Natural killer cell (primary cell): ENCODE measurements at places on chromosomes 6 and 20.

- DNase-seq, result no peak
- peaks cover 29% of the 10 kb centered on the region for H3K4me1 ChIP-seq
- H3K27ac ChIP-seq, result no peak overlapping the region
- H3K27me3 ChIP-seq, result no peaks in the 10 kb centered on the region
- no peak overlapping the region for H3K4me3 ChIP-seq
Measured at GRCh38 chr20:46206992-46207549, 89.0 kb downstream of the CD40 start.

GRCh38 chr6:151338651-151339200 is 52.6 kb downstream of the ZBTB2 start:
- H3K27me3 ChIP-seq, result no peaks in the 10 kb centered on the region
- DNase-seq, result no peak
- H3K36me3 ChIP-seq, result no peaks in the 10 kb centered on the region
- no peak overlapping the region for H3K4me3 ChIP-seq
- peaks cover 2% of the 10 kb centered on the region for H3K4me1 ChIP-seq

- H3K4me1 ChIP-seq, result no peaks in the 10 kb centered on the region
- no peaks in the 10 kb centered on the region for H3K36me3 ChIP-seq
- no peak overlapping the region for H3K27ac ChIP-seq
- H3K27me3 ChIP-seq, result no peaks in the 10 kb centered on the region
- H3K4me3 ChIP-seq, result no peak overlapping the region
Measured at GRCh38 chr6:164694386-164694785, 615.0 kb downstream of the C6orf118 start.

GRCh38 chr20:32855387-32855786 is 3.3 kb upstream of the EFCAB8 start:
- DNase-seq, result no peak
- H3K27me3 ChIP-seq, result no peaks in the 10 kb centered on the region

GRCh38 chr20:20685635-20686034 is 26.8 kb downstream of the RALGAPA2 start:
- no peak overlapping the region for H3K4me3 ChIP-seq
- H3K4me1 ChIP-seq, result peaks cover 15% of the 10 kb centered on the region
- DNase-seq, result no peak
- no peak overlapping the region for H3K27ac ChIP-seq

GRCh38 chr6:112007254-112007653 is 46.6 kb upstream of the CCN6 start:
- H3K4me3 ChIP-seq, result no peak overlapping the region
- peaks cover 5% of the 10 kb centered on the region for H3K4me1 ChIP-seq
- no peak for DNase-seq
- H3K36me3 ChIP-seq, result no peaks in the 10 kb centered on the region
- H3K27me3 ChIP-seq, result no peaks in the 10 kb centered on the region
- no peak overlapping the region for H3K27ac ChIP-seq

DNA sequence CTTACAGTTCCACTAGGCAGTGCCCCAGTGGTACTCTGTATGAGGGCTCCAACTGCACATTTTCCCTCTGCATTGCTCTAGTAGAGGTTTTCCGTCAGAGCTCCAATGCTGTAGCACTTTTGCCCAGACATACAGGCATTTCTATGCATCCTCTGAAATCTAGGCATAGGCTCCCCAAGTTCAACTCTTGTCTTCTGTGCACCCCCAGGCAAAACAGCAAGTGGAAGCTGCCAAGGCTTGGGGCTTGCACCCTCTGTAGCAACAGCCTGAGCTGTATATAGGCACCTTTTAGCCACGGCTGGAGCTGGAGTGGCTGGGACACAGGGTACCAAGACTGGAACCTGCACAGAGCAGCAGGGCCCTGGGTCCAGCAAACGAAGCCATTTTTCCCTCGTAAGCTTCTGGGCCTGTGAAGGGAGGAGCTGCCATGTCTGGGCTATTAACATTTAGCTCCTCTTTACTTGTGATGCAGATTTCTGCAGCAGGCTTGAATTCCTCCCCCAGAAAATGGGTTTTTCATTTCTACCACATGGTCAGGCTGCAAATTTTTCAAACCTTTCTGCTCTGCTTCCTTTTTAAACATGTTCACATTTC is 596.2 kb upstream of the ADGRB3 start:
- no peaks in the 10 kb centered on the region for H3K27me3 ChIP-seq
- no peak for DNase-seq
- H3K27ac ChIP-seq, result no peak overlapping the region
- no peaks in the 10 kb centered on the region for H3K4me1 ChIP-seq
- no peaks in the 10 kb centered on the region for H3K36me3 ChIP-seq

DNA sequence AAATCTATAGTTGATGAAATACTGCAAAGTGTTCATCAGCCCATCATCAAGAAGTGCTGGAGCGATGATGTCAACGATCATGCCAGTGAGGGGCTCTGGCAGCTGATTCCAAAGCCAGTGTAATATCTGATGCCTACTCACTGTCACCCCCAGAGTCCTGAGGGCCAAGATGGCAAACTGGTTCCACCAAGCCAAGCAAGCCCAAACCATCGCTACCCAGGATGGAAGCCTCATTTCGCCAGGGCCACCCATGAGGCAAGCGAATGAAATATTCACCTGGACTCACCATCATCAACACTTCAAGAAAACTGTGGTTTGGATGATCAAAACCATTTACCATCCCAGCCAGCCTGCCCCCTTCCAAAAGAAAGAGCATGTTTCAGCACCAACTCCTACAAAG is 76.5 kb downstream of the GNAS-AS1 start:
- no peaks in the 10 kb centered on the region for H3K4me1 ChIP-seq
- H3K36me3 ChIP-seq, result no peaks in the 10 kb centered on the region
- DNase-seq, result no peak
- no peak overlapping the region for H3K27ac ChIP-seq
- H3K4me3 ChIP-seq, result no peak overlapping the region
- H3K27me3 ChIP-seq, result no peaks in the 10 kb centered on the region

DNA sequence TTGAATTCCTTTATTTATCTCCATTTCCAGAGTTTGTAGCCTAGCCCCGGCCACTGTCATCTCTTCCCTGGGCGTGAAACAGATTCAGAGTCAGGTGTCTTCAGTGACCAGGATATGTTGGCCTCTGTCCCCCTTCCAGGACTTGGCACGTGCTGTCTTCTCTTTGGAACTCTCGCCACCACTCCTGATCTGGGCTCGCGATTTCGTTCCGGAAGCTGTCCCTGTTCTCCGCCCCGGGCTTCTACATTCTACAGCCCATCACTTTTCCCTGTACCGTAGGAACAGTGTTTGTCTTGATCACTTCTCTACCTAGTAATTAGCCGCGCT is 739 bp downstream of the GSS start:
- H3K27ac ChIP-seq, result peak overlapping the region; percentile 65
- H3K27me3 ChIP-seq, result no peaks in the 10 kb centered on the region

- H3K36me3 ChIP-seq, result no peaks in the 10 kb centered on the region
- no peaks in the 10 kb centered on the region for H3K4me1 ChIP-seq
- DNase-seq, result no peak
- no peak overlapping the region for H3K4me3 ChIP-seq
Measured at GRCh38 chr20:20411402-20411801, 43.5 kb downstream of the INSM1 start.

DNA sequence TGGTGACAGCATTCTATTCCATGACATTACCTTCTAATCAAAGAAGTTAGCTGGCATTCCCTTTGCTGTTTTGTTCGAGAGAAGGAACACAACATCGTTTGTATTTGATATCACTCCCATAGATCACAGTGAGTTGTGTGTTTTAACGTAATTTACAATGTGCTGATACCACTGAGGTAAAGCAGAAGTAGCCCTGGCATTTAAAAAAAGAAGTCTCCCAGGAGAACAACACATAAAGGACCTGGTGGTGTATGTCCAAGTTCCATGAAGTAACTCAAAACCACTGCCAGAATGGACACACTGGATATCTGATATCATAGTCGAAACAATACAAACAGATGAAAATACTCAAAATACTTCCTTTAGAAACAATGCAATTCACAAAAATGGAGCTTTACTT is 351.7 kb downstream of the RNGTT start:
- peaks cover 11% of the 10 kb centered on the region for H3K36me3 ChIP-seq
- H3K27ac ChIP-seq, result no peak overlapping the region
- no peaks in the 10 kb centered on the region for H3K4me1 ChIP-seq
- DNase-seq, result no peak
- no peak overlapping the region for H3K4me3 ChIP-seq

GRCh38 chr20:47066484-47067270 is 172.0 kb downstream of the EYA2 start:
- H3K27me3 ChIP-seq, result no peaks in the 10 kb centered on the region
- DNase-seq, result no peak
- H3K4me1 ChIP-seq, result no peaks in the 10 kb centered on the region
- no peaks in the 10 kb centered on the region for H3K36me3 ChIP-seq
- no peak overlapping the region for H3K4me3 ChIP-seq

DNA sequence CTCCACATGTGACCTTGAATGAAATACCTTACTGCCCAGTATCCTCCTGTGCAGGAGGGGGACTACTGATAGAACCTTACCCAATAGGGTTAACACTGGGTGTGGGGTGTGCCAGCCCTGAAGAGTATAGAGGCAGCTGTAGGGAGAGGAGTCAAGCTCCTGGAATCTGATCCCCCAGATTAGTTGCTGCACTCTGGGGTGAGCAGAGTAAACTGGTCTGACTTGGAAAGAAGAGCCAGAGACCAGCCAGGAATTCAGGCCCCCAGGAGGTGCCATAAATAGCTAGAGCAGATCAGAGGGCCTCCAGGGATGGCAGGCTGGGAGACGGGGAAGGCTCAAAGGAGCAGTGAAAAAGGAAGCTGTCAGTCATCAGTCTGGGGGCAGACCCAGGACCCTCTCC is 3.5 kb upstream of the APOBEC2 start:
- DNase-seq, result no peak
- H3K4me3 ChIP-seq, result no peak overlapping the region
- peaks cover 13% of the 10 kb centered on the region for H3K4me1 ChIP-seq
- H3K27ac ChIP-seq, result no peak overlapping the region
- H3K27me3 ChIP-seq, result no peaks in the 10 kb centered on the region

- no peak for DNase-seq
- H3K4me3 ChIP-seq, result peak overlapping the region; percentile 21
- H3K27ac ChIP-seq, result peak overlapping the region; percentile 92
- H3K4me1 ChIP-seq, result peaks cover 12% of the 10 kb centered on the region
- no peaks in the 10 kb centered on the region for H3K36me3 ChIP-seq
- H3K27me3 ChIP-seq, result no peaks in the 10 kb centered on the region
Measured at GRCh38 chr6:149140137-149140909, 177.2 kb upstream of the TAB2 start.

DNA sequence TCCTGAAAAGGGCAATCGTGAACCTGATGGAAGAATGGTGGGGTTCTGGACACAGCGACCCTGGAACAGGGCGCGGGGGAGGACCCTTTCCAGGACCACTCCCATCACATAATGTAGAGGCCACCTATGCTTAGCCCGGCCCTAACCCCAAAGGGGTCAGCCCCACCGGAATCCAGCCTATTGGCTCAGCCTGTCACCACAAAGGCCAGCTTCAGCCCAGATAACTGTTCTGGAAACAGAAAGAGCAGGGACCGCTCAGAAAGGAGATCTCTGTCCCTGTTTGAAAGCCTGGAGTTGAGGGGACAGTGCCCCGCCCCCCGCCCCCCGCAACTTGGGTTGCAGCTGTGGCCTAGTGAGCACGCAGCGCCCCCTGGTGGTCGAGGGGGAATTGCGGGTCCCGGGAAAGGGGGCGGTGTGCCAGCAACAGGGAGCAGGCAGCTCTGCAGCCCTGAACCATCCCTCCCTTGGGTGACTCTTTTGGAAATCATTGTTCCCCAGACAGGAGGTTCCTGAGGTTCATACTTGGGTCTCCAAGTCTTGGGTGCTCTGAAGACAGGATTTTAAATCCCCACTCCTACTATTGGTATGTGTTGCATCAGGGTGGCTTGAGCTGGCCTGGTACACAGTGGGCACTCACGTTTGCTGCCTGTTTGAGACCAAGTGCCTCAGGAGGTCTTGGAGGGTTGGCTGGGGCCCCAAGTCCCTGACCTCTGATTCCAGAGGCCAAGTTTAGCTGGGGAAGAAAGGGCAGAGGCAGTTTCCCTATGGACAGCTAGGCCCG is 1.5 kb downstream of the SIGLEC1 start:
- H3K27ac ChIP-seq, result no peak overlapping the region
- peaks cover 6% of the 10 kb centered on the region for H3K4me1 ChIP-seq
- no peaks in the 10 kb centered on the region for H3K36me3 ChIP-seq

DNA sequence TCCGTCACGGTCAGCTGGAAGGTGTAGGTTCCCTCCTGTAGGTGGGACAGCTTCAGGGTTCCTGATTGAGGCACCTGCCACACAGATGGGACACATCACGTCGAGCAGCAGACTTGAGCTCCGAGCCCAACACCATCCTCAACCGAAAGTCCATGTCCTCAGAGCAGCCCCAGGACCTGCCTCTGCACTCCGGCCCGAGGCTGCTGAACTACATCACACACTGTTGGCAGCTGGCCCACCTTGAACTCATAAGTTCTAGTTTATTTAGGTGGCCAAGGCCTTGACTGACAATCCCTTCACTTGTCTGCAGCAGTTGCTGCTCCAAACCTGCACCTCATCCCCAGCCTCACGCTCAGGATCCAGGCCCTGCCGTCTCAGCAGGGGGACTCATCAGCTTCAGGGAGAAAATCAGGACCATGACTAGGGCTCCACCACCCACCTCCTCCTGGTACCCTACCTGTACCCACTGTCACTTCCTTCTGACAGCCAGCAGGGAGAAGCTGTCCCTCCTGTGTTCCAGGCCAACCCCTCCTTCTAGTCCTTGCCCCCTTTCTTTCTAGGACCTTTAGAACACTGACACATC is 21.0 kb downstream of the LRP11 start:
- no peak overlapping the region for H3K27ac ChIP-seq
- H3K36me3 ChIP-seq, result no peaks in the 10 kb centered on the region
- no peaks in the 10 kb centered on the region for H3K27me3 ChIP-seq
- no peaks in the 10 kb centered on the region for H3K4me1 ChIP-seq
- no peak overlapping the region for H3K4me3 ChIP-seq

DNA sequence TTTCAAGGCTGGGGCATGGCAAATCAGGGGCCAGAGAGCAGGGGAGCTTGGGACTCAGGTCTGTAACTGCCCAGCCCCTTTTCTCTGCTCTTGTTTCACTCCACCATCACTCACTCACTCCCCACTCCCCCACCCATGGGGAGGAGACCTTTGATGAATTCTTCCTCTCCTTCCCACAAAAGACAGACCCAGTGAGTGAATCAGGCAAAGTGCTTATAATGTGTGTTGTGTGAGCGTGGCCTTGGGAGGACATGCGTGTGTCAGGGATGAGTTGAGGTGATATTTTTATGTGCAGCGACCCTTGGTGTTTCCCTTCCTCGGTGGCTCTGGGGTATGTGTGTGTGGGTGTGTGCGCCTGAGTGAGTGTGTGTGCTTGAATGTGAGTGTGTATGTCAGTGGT is 1.0 kb upstream of the CUL9 start:
- no peaks in the 10 kb centered on the region for H3K27me3 ChIP-seq
- H3K36me3 ChIP-seq, result peaks cover 44% of the 10 kb centered on the region
- no peak overlapping the region for H3K4me3 ChIP-seq
- no peak for DNase-seq
- H3K4me1 ChIP-seq, result peaks cover 19% of the 10 kb centered on the region
- no peak overlapping the region for H3K27ac ChIP-seq

GRCh38 chr6:24775520-24776058 is 852 bp downstream of the GMNN start:
- peaks cover 11% of the 10 kb centered on the region for H3K4me1 ChIP-seq
- no peak for DNase-seq
- peak overlapping the region; percentile 89 for H3K27ac ChIP-seq
- peaks cover 2% of the 10 kb centered on the region for H3K36me3 ChIP-seq
- peak overlapping the region; percentile 94 for H3K4me3 ChIP-seq
- H3K27me3 ChIP-seq, result no peaks in the 10 kb centered on the region
